Activated CD4-positive, alpha-beta T cell treated with anti-CD3 and anti-CD28 coated beads, Interleukin-2, Interleukin-4, amounts not matched to agents 100 ng/mL and 50 ng/mL, durations not matched to agents 16 hours and 8 hours (primary cell): ENCODE measurements at places on chromosomes 6 and 20.

GRCh38 chr20:45826381-45827019, 612 bp downstream of the TNNC2 start:
- no peak for DNase-seq

- DNase-seq: no peak
Observed at GRCh38 chr6:45454008-45454911, 76.5 kb upstream of the SUPT3H start.

- no peak for DNase-seq
Observed at GRCh38 chr6:15449011-15449410, 203.1 kb downstream of the JARID2 start.

DNA sequence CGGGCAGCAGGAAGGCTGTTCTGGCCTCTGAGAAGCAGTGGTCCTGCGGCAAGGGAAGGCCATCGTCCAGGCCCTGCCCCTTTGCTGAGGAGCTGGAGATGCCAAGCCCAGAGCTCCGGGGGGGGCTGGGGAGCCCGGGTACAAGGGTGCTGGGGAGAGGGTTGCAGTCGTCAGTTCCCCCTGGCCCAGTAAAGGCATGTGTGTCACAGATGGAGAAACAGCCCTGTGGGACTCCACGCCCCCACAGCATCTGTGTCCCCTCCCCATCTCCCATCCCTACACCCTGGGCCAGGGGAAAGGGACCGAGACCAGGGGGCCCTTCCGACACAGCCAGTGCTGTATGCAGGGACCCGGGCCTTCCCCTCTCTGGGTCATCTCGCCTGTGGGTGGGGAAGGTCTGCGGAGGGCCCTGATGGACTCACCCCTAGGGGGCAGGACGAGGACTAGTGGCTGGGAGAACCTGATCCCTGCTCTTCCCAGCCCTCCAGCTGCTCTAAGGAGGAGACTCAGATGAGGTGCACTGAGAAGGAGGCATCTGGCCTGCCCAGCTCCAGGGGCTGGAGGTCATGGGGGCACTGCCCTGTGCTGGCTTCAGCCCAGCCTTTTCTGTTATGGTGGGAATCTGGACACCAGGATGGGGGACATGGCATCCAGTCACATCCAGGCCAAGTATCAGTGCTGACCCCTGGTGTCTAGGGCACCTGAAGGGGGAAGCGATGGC, 609 bp downstream of the MYL9 start:
- no peak for DNase-seq

DNA sequence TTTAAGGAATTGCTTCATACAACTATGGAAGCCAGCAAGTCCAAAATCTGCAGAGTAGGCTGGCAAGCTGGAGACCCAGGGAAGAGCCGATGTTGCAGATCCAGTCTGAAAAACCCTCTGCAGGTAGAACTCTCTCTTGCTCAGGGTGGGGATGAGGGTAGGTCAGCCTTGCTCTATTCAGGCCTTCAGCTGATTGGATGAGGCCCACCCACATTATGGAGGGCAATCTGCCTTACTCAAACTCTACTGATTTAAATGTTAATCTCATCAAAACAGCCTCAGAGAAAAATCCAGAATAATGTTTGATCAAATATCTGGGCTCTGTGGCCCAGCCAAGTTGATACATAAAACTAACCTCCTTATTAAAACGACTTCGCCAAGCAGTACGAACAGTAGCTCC, 29.7 kb upstream of the RNF24 start:
- DNase-seq: no peak

GRCh38 chr20:56706867-56707360, 77.8 kb downstream of the TFAP2C start:
- no peak for DNase-seq

DNA sequence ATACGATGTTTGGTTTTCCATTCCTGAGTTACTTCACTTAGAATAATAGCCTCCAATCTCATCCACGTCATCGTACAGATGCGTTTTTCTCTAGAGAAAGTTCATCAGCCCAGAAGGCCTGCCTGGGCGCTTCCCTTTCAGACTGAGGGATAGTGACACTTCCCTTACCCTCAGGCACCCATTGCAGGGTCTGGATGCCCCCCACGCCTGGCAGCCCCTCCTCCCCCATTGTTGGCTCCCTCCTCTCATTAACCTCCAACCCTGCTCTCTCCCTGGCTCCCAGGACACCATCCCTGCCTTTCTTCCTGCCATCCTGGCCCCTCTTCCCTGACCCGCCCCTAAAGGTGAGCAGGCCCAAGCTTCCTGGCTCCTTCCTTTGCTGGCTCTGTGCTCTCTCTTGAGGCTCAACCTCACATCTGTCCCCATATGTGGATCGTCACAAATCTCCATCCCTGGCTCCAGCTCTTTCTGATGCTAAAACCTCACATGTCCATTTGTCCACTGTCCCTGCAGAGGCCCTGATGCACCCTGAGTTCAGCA, 145.2 kb downstream of the SYCP2 start:
- no peak for DNase-seq

GRCh38 chr6:28200020-28200419, 25.1 kb upstream of the ZSCAN9 start:
- DNase-seq: no peak

GRCh38 chr6:130965656-130966055, 97.4 kb downstream of the EPB41L2 start:
- no peak for DNase-seq

DNA sequence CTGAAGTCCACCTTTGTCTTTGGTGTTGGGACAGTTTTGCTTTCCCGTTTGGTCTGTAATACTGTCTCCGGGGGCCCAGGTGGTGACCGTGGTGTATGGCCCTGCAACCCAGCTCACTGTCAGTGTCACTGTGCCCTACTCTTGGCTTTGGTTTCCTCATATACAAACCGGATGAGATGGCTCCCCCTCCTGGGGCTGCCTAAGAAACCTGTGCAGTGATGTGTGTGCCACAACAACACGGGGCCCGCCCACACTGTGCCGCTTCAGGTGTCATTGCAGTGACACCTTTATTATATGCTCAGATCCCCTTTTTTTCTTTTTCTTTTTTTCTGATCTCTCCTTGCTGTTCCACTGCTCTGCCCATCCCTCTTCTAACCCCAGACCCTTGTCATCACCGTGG, 73.9 kb downstream of the RAMACL start:
- no peak for DNase-seq
